Stimulated activated CD8-positive, alpha-beta memory T cell treated with anti-CD3 and anti-CD28 coated beads, Interleukin-7, amount 100 ng/mL, for 24 hours (primary cell): ENCODE measurements at places on chromosomes 2 and 18.

DNA sequence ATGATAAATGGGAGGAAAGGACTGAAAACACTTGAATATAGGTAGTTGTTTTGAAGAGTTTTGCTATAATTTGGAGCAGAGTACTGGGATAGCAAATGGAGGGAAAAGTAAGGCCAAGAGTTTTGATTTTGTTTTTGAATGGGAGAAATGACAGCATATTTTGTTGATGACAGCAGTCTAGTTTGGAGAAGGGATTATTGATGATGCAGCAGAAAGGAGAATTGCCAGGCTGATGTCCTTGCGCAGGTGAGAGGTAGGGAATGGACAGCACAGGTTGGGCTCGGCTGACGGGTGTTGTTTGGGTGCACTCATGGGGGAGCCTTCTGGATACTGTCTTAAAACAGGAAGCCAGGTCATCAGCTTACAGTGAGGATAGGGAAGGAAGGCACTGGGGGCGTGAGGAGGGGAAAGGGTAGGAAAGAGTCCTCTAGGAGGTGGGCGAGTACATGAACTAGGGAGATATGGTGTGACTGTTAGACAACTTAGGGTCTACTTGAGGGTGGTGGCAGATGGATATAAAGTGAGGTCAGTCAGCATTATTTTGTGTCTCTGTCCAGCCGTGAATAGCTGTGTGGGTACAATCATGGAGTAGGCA lies 10.4 kb downstream of the NCAPH start:
- DNase-seq = no peak

DNA sequence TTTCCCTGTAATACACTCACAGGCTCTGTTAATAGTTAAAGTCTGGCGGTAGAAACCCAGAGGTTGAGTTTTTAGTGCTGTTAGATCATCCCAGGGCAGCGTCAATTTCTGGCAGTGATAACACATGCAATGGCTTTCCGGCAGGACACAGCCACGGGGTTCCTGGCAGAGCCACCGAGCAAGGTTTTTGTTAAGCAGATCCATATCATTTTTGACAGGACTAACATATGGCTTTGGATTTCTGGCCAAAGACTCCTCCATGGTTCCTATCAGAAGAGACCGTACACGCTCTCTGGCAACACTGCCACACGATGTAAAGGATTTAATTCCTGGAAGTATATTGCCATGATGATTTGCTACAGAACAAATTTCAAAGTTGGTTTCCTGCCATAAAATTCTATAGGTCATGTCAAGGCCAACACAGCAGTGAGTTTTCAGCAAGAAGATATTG lies 854.3 kb downstream of the LRRTM4 start:
- no peak for DNase-seq

DNA sequence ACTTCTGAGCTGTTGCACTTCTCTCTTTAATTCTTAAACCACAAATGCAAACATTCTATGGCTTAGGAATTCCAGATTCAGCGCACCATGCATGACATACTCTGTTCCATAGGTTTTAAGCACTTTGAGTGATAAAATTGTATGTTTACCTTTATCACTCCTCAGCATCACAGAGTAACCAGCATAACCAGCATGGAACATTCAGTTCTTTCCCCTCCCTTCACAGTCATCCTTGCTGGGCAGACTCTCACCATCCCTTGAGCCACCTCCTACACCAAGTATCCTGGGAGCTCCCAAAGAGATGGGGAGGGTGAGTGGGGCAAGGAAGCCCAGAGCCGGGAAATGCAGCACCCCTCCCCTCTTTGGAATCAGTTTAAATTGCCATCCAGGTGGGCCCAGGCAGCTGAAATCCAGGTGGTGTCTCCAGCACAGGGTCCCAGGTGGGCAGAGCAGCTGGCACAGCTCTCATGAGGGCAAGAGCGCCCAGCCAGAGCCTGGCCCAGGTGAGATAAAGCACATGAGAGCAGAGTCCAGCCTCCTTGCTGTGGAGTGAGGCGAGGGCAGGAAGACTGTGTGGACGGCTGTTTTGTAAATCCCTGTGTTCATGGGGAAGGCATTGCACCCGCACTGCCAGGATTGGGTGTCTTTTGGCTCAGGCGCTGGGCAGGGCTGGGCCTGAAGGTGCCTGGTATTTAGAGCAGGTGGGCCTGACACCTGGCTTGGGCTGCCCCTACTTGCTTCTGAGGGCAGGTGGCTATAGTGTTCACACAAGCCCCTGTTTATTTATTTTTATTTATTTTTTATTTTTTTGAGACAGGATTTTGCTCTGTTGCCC lies 36.8 kb downstream of the LAMA3 start:
- no peak for DNase-seq

- DNase-seq = no peak
These were observed 93.1 kb upstream of the PXDN start for GRCh38 chr2:1837458-1837857.

GRCh38 chr18:22694954-22695353 lies 238.2 kb upstream of the RBBP8 start:
- no peak for DNase-seq
